ENCODE measurements at places on chromosomes 5 and 9.
A peak's percentile ranks its signal among the peaks of the same experiment; 100 is the strongest.

- no peak for DNase-seq
These were observed 59.9 kb downstream of the ZFR start for GRCh38 chr5:32384621-32385020.

DNA sequence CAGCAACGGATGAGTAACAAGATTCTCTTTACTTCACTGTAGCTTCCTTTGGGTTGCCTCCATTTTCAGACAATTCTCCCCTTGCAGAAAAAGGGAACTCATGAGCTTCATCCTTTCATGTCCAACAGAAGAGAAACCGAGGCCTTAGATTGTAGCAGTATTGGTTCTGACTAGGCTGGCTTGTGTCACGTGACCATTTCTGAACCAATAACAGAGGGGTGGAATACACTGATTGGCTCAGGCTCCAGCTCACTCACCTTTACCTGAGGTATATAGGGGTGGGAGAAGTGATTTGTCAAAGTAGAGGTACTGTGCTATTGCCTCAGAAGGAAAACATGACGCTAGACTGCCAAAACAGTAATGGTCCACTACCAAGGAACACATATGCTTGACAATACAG, 343.7 kb downstream of the KIAA0825 start:
- no peak for DNase-seq

DNA sequence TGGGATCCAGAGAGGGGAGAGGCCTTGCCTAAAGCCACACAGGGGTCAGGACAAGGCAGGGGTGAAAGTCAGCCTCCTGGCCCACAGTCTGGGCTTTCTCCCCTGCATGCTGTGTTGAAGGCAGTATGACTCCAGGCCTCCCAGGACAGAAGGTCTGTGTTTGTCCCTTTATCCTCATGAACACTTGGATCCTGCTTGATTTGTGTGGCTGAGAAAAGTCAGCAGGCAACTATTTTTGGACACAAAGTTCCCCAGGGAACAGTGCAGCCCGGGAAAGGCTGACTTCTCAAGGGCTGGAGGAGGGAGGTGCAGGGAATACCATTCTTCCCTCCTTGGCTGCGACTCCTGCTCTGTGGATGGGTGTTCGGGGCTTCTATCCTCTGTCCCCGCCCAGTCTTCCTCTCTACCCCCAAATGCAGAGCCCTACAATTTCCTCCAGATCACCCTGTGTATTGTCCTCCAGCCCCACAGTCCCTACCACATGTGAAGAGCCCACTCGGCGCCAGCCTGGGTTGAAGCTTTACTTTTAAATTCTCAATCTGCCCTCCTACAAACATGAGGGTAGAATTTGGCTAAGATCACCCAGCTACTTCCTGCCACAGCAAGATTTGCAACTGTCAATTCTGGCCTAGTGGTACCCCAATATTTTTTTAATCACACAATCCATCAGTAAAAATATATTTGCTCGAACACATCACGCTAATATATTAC, 4.1 kb downstream of the AKNA start:
- DNase-seq: no peak

DNA sequence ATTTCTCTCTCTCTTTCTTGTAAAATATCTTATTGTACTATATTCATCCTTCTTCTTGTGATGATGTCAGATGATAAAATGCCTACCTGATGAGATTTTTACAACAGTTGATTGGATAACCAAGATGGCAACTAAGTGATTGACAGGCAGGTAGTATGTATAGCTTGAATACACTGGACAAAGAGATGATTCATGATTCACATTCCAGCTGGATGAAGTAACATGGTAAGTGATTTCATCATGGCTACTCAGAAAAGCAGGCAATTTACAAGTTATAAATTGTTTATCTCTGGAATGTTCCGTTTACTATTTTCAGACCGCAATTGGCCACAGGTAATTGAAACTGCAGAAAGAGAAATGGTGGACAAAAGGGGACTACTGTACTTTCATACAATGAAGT, 1471.7 kb upstream of the C9orf72 start:
- no peak for DNase-seq

GRCh38 chr5:180105827-180106312, 34.3 kb upstream of the RNF130 start:
- no peak for DNase-seq

GRCh38 chr9:28073270-28073669, 500.0 kb upstream of the C9orf72 start:
- DNase-seq: no peak

- DNase-seq: no peak
These were observed 15.7 kb downstream of the BRD3OS start for GRCh38 chr9:134040781-134041648.

DNA sequence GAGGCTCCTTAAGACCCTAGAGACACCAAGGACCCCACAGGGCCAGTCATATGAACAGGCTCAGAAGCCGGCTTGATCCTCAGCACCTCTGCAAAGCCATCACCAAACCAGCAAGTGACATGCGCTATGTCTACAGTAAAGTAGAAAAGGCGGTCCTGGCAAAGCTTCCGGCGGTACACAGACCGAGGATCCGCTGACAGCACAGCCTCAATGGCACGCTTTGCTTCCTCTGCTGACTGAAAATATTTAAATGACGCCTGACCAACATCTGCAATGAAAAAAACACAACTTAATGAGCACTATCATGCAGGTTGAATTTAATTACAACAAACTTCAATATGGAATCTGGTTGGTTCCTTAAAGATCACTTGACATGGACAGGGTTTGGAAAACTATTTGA, 17.6 kb downstream of the TRMO start:
- peak; percentile 53 for DNase-seq

- no peak for DNase-seq
These were observed 363.2 kb downstream of the GLIS3 start for GRCh38 chr9:3936520-3937235.

DNA sequence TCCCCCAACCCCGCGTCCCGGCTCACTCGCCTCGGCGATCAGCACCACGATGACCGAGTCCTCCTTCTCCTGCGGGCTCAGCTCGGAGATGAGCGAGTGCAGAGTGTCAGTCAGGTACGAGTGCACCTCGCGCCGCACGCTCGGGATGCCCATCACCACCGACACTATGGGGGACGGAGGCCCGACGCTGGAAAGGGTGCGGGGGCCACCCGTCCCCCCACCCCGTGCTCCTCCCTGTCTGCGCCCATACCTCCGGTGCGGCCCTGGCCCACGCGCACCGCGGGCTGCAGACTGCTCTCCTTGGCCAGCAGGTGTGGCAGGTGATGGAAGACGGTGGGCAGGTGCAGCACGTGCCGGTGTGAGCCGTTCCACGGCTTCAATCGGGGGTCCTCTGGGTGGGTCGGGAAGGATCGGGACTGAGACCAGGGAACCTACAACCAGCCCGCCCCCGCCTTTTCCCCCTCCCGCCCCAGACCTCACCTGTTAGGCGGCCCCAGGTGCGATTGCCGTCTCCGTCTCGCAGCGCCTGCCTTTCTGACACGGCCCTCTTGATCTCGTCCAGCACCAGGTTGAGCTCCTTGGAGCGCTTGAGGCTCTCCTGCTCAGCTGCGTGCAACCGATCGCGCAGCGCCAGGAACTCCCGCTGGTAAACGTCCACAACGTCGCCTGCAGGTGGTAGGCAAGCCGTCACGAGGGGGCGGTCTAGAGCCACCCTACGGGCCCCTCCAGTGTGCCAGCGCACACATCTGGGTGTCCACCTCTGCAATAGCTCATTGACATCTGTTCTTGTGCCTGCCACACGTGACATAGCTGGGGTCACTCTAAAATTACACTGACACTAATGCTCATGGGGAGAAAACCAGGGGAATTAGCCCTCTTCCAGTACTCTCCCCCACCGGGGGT, 5.1 kb downstream of the MGAT4B start:
- DNase-seq: peak; percentile 92

DNA sequence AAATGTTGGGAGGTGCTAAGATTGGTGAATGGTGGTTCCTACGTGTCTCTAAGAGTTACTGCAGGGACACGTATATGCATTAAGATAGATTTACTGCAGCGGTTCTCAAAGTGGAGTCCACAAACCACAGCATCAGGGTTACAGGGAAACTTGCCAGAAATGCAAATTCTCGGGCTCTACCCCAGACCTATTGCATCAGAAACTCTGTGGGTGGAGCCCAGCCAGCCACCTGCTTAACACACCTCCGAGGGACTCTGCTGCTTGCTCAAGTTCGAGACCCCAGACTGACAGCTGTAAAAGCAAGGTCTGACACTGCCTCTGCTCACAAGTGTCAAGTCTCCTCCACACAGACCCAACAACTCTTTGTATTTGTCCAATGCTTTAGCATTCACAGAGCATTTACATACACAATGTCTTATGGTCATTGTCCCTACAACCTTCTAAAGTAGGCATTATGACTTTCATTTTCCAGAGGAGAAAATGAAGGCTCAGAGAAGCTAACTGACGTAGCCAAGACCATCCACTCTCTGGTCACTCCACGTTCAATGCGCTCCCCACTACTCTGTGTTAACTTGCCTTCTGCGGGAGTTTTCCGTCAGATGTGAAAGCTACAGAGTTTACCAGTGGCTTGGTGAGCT, 48.8 kb downstream of the HSD17B3 start:
- no peak for DNase-seq

Measured in activated CD4-positive, alpha-beta T cell treated with anti-CD3 and anti-CD28 coated beads, Interleukin-2, amount 50 U/mL, for 48 hours (primary cell).